ENCODE measurements at places on chromosomes 11 and 22.

GRCh38 chr11:8294251-8294935 lies 30.7 kb upstream of the LMO1 start:
- DNase-seq, result no peak

DNA sequence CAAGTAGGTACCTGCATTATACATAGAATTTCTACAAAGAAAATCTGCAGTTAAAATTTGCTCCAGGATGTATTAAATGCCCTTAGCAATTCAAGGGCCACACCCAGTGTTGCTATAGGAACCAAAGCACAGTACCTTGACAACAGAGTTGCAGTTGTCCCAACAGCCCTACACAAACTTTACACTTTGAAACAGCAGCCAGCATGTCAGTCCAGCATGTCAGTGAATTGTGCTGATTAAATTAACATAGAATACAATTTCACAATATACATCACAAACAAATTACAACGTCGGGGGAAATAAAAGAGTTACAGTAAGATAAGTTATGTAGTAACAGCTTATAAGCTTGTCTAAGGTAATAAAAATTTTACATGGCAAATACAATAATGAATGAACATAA lies 389.2 kb downstream of the SOX6 start:
- peak; percentile 34 for DNase-seq

- no peak for DNase-seq
These were observed 933 bp upstream of the DLAT start for GRCh38 chr11:112024178-112024772.

GRCh38 chr22:49195636-49196035 lies 632.0 kb downstream of the BRD1 start:
- no peak for DNase-seq

- DNase-seq, result no peak
These were observed at the start of gene MORC2 for GRCh38 chr22:30968015-30968923. Gene MORC2, minus strand, starts transcription at chr22:30968774. Its CDS starts 885 bp downstream, at chr22:30967889.

DNA sequence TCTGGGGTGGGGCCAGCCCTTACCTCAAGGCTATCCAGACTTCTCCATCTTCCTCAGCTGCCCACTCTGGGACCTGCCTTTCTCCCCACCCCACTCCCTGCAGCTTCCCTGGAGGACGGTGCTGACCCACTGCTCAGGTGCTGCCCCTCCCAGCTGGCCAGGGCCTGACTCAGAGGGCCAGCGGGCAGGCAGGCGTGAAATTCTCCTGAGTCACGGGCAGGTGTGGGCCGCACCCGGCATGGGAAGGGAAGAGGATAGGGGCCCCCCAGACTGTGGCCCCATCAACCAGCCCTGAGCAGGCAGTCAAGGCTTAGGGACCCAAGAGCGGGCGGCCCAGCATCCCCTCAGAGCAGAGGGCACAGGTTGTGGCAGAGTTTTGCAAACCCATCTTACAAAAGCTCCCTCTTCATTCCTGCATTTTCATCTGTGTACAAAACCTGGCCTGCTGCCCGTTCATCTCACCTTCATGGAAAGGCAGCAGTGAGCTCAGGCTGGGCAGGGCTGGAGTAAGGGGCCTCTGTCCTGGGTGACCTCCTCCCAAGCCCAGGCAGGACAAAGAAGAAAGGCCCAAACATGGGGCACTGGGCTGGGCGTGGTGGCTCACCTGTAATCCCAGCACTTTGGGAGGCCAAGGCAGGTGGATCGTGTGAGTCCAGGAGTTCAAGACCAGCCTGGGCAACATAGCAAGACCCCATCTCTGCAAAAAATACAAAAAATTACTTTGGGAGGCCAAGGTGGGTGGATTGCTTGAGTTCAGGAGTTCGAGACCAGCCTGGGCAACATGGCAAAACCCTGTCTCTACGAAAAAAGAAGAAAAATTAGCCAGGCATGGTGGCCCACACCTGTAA lies 6.1 kb downstream of the RHOD start:
- no peak for DNase-seq

GRCh38 chr22:43013355-43014315 lies 1.3 kb downstream of the PACSIN2 start:
- peak; percentile 53 for DNase-seq

DNA sequence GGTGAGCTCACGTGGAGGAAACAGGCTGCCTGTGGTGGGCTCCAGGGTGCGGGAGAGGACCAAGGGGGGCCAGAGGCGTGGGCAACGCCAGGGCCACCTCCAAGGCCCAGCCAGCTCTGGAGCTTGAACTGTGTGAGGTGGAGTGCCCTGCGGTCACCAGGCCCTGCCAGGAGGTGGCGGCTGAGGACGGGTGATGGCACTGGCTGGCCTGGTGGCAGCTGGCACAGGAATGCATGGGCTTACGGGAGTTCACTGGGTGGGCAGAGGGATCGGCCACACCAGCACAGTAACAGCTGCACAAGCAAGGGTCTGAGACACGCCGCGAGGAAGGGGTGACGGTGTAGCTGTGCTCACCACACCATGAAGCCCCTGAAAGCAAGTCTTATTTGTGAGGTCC lies 15.8 kb downstream of the TOLLIP start:
- no peak for DNase-seq

DNA sequence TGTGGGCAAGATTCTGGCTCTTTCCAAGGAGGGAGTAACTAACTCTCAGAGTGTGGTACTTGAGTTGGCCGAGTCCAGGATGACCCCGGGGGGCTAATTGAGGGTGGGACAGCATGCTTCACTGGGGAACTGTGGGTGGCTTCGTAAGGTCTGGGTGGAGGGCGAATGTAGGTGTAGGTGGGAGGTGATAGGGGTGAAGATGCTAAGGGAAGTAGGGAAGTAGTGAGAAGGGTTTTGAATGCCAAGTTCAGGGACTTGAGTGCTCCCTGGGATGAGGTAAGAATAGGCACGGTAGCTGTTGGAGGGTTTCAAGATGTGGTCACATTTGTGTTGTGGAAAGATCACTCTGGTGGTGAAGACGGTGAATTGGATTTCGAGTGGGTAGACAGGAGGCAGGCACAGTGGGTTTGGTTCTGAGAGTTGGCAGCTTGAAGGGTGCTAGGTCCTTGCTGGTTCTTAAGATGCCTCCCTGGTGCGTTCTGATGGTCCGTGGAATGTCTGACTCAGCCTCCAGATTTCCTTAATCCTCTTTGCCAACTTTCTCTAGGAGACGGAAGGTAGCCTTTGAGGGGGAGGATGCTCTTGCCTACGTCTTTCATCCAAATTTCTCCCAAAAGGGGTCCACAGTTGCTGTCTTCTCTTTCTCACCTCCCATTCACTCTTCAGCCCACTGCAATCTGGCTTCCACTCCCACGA lies 2.5 kb upstream of the DNAL4 start:
- no peak for DNase-seq

DNA sequence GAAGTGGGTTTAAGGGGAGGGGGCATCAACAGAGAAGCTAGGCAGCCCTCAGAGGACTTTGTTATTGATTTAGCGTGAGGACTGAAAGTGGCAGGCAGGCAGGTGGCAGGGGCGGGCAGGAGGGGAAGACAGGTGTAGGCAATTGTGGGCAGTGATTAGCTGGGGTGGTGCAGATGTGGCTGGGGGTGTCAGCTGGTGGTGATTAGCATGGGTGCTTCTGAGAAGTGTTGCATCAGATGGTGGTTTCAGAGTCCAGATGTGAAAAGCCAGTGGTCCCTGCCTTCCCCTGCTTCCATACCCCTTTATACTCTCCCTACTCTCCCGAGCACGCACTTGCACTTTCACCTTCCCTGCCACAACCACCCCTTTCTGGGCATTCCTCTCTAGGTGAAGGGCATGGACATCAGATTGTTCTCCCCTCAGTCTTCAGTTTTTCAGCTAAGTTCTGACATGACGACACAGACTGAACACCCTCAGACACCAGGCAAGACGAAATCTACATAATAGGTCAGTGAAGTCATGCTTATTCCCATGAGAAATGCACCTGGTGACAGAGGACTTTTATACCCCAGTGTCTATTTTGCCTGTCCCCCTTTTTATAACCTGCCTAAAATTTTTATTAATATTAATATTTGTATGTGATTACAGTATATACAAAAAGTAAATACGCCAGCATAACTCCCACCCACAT lies 435.7 kb upstream of the CADM1 start:
- no peak for DNase-seq

GRCh38 chr22:32605576-32605975 lies 131.0 kb downstream of the FBXO7 start:
- no peak for DNase-seq

DNA sequence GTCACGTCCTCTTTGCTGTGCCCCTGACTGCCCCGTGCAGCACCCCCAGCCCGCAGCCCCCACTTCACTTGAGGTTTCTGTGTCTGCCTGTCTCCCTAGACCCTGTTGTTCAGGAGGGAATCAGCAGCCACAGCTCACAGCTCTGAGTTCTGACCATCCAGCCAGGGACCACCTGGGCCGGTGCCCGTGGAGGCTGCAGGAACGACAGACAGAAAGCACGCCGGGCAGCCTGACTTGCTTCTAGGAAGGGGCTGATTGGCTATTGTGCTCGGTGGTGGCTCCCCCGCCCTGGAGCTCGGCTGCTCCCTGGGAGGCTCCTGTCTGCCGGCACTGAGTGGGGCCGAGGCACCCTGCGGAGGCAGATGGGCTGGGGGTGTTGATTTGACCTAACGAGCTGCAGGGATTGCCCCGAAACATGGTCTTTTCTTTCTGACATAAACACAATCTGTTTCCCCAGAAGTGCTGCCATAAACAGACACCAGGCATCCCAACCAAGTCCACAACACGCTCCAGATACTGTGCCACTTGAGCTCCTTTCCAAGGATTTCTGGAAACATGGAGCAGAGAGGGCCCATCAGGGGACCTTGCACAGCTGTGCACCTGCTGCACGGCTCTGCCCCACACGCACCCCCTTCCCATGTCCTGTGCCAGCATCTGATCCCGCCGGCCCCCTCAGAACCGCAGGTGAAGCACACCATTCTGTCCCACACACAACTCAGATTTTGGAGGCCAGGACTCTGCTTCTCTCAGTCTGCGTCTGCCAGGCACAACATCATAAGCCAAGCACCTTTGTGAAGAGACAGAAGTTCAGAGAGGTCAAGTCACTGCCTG lies 855.9 kb downstream of the TBC1D22A start:
- peak; percentile 29 for DNase-seq

- DNase-seq, result no peak
These were observed 614.7 kb downstream of the FAM181B start for GRCh38 chr11:82118946-82119345.

Measured in eye (tissue), 1 donor.